ENCODE measurements at places on chromosomes 4 and X.
A peak's percentile ranks its signal among the peaks of the same experiment; 100 is the strongest.

- DNase-seq = no peak
These were observed 41.0 kb downstream of the GAB1 start for GRCh38 chr4:143377611-143378099.

DNA sequence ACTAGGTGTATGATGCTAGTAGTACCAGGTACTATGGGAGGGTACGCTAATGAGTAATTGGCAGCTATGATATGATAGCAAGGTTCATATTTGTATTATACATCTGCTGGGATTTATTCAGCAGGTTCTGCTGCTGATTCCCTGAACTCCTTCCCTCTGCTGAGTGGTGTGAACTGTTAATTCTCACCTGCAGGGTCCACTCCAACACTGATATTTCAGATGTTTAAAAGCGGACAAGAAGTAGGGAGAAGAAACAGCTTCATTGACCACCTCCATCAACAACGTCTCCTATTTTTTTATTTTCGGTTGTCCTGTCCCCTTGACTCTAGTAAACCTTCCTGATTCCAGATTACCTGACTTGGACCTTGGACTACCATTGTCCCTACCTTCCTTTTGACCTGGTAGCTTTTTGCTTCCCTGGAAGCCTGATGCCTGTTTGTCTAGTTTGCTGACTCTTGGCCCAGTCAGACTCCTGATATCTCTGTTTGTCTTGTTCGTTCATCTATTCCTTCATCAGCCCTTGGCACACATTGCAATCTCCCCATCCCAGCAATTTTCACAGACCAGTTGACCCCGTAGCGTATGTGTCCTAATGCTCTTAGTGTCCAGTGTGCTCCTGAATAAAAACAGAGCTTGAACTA, 34.0 kb upstream of the RNF128 start:
- no peak for DNase-seq

DNA sequence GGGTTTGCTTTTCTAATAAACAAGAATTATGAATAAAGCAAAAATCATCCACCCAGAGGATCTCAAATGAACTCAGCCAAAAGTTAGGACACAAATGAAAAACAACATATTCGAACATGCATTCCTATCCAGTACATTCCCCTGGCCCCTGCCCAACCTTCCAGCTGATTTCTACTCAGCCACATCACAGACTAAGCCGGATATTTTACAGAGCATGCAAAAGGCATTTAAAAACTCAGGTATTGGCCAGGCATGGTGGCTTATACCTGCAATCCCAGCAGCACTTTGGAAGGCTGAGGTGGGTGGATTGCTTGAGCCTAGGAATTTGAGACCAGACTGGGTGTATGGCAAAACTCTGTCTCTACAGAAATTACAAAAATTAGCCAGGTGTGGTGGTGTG, 54.6 kb downstream of the RELL1 start:
- no peak for DNase-seq

DNA sequence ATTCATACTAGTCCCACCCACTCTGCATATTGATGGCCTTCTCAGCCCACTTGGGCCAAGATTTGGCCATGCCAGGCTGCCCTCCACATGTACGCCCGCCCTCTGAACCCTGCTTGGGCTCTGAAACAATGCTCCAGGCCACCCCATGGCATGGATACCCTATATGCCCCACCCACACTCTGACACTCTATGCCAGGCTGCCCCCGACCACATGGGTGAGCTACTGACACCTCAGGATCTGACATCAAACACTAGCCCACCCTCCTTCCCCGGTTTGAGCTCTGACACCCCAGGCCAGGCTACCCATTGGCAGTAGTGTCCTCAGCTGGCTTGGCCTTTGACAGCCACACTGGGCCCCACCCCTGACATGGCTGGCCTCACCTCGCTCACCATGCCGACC, 69.5 kb downstream of the HPRT1 start:
- no peak for DNase-seq

GRCh38 chr4:110371016-110371770, 104.8 kb upstream of the ENPEP start:
- DNase-seq = no peak

- DNase-seq = no peak
These were observed 25.5 kb upstream of the NHSL2 start for GRCh38 chrX:71885099-71885498.

- peak; percentile 26 for DNase-seq
These were observed 597.7 kb downstream of the MID1IP1 start for GRCh38 chrX:39398963-39399261.

DNA sequence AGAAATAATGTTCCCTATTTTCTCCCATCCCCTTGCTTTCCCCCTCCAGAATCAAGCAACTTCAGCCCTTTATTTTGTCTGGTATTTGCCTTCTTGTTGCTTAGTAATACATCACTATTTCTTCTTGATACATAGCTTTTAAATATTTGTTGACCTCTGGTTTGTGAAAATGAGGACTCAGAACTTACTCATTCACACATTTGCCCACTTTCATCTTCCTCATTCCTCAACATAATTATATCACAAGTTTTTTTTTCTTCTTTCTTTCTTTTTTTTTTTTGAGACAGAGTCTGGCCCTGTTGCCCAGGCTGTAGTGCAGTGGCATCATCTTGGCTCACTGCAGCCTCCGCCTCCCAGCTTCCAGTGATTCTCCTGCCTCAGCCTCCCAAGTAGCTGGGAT, 28.9 kb upstream of the NDUFC1 start:
- DNase-seq = no peak

DNA sequence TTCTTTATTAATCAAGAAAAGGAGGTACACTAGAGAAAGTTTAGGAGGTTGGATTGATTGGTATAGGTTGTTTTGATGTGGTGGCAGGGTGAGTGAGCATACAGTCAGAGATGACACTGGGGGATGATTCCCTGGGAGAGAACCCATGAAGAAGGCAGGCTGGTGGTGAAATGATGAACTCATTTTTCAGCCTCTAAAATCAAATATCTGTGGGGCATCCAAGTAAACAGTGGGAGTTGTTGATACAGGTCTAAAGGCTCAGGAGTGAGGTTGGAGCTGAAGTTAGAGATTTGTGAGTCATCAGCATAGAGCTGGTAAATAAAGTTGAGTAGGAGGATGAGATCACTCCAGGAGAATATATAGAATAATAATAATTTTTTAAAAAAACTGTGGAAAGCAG, 10.0 kb upstream of the AP1S2 start:
- DNase-seq = no peak

DNA sequence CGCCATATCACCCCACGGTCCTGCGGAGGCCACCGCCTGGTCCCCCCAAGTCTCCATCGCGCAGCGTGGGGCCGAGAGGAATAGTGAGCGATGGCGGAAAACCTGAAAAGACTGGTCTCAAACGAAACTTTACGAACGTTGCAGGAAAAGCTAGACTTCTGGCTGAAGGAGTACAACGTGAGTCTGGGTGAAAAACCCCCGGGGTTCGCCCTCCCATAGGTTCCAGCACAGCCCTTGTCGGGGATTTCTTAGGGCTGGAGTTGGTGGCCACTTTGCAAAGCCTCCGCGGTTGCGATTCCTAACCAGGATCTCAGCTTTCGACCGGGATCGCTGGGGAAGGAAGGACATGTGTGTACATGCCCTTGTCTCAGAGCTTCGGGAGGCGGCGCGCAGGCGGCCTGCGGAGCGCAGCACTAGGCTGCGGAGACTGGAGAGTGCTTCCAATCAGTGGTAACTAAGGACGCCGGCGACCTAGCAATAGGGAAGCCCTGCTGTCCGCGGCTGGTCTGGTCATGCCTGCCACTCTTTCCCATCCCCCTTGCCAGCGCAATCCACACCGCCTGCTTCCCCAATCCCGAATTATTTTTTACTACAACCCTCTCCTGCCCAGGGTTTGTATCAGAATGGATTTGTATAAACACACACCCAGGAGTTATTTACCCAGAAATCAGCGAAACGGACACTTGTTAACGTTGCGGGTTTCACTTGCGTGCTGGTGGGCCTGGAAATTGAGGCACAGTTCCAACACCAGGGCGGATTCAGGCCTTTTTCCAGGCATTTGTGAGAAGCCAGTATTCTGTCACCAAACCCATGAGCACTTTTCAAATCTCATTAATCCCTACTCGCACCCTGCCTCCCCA, 741 bp downstream of the SPATA18 start:
- no peak for DNase-seq

GRCh38 chrX:10117864-10118377, 38.9 kb upstream of the CLCN4 start:
- DNase-seq = no peak

DNA sequence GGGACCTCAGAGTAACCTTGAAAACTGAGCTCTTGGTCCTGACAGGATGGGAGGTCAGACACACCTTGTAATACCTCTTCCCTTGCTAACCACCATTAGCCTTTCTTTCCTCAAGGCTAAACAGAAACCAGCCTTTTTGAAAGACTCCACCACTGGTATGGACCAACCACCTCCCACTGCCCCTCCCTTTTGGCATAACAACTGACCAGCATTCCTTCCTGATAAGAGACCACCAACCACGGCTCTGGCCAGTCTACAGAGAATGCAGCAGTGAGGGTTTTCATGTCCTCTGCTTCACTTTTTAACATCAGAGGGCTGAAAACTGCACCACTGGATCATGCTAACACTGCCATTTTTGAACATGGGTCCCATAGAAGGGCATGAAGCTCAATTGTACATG, 100.2 kb upstream of the MID1IP1 start:
- no peak for DNase-seq

GRCh38 chr4:54607067-54607466, 50.7 kb upstream of the KIT start:
- DNase-seq = no peak

GRCh38 chrX:23731951-23732350, 11.1 kb downstream of the ACOT9 start:
- no peak for DNase-seq

- peak; percentile 1 for DNase-seq
These were observed 73.3 kb upstream of the STX18 start for GRCh38 chr4:4614925-4615678.

DNA sequence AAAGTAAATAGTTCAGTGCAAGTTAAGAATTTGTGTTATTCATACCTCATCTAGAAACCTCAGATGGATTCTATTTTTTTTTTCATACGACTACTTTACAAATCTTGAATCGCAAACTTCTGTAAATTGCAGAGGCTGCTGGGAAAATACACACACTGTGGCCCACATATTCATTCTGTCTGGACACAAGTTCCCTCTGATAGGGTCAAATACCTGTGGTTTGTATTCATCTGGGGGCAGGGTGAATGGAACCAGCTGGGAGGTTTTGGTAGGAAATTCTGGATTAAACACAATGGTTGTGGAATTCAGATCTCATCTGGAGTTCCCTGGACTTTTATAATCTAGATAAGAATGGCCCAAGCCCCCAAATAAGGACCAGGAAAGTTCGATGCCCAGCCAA, 56.2 kb downstream of the SPATA18 start:
- DNase-seq = no peak

DNA sequence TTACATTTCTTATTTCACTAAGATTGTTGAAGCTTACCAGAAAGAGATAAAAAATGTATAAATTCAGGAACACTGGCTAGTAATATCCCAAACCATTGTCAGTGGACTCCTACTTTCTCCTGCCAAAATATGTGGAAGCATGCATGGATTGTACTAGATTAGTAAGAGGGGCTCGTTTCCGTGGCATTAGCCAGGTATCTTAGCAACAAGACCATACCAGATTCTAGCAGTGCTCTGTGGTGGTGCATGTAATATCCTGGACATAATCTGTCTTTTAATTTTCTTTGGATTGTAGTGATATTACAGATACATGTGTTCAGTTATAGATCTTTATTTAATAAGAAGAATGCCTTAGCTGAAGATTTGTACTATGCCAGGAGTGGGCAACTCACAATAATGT, 371.9 kb upstream of the PITX2 start:
- no peak for DNase-seq

DNA sequence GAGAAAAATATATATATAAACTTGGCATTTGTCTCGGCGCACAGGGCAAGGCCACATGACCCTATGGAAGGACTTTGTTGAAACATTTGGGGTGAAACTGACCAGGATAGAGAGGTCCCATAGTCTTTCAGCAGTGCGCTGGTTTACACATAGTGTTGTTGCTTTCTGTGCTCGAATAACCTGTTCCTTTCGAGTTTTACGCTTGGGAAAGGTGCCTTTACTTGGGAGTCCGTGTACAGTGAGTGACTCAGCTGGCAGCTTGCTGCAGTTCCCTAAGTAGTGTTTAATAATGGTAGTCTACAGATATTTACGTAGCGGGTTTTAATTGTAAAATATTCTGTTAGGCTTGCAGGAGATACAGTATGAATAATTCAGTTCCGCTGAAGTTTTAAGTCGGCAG, 578 bp downstream of the APOOL start:
- DNase-seq = no peak

DNA sequence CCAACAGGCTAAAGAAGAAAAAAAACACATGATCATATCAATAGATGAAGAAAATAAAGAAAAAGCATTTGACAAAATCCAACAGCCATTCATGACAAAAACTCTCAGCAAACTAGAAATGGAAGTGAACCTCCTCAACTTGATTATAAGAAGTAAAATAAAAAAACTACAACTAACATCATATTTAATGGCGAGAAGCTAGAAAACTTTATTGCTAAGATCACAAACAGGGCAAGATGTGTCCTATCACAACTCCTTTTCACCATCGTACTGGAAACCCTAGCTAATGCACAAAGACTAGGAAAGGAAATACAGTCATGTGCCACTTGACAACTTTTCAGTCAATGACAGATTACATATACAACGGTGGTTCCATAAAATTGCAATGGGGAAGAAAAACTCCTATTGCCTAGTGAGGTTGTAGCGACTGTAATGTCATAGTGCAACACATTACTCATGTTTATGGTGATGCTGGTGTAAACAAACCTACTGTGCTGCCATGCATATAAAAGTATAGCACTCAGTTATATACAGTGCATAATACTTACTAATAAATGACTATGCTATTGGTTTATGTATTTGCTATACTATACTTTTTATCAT, 12.1 kb upstream of the MANBA start:
- no peak for DNase-seq

DNA sequence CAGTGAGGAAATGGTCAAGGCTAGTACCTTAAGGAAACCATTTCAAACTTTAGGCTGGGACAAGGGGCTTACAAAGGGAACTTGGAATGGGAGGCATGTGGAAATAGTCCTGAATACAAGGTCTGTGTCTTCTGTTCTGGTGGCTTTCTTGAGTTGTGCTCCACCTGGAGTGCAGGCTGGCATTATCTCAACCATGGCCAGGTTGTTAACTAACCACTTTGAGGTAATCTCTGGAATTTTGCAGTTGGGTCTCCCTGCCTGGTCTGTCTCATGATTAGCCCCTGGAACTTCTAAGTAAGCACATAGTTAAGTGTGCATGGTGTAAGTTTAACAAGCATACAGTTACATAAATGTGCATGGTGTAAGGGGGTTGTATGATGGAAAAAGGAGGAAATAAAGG, 77.5 kb downstream of the PCDH18 start:
- DNase-seq = no peak

GRCh38 chrX:68831405-68832100, 2.7 kb downstream of the EFNB1 start:
- no peak for DNase-seq

DNA sequence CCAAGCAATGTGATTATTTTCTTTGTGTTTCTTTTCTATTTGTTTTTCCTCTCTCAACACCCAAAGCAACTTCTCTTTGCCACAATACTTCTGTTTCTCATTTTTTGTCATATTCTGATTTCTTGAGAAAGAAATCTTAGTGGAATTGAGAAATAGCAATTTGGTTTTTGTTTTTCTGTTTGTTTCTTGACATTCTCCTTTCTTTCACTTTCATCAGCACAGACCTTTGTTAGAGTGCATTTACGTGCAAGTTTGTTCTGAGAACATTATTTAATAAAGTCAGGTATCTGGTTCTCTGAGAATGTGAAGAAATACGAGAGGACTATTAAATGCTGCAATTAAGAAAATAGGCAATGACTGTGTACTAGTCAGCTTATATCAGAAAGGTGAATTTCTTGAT, 608.1 kb upstream of the AADAT start:
- no peak for DNase-seq

GRCh38 chr4:173527103-173527891, 2.7 kb downstream of the HAND2 start:
- DNase-seq = no peak
